ENCODE measurements at places on chromosomes 13 and 19. TPM values are rescaled to one million over a fixed set of nuclear protein-coding genes. Genes with fewer than 3 reads are reported as not detected.

The ATXN8OS gene
- total RNA-seq, result not detected

The ZNF724 gene
- total RNA-seq, result 4.2 TPM

The FAM83E gene
- 3.1 TPM for total RNA-seq

The PCCA gene
- 7.5 TPM for total RNA-seq

The TMPRSS9 gene
- not detected for total RNA-seq

The ZNF490 gene
- 5.1 TPM for total RNA-seq

The FXYD5 gene
- 426 TPM for total RNA-seq

The TSSK6 gene
- 3.7 TPM for total RNA-seq

The TMC4 gene
- not detected for total RNA-seq

The CTXN1 gene
- not detected for total RNA-seq

The TMIGD2 gene
- 18.7 TPM for total RNA-seq

The IZUMO2 gene
- total RNA-seq, result not detected

The JSRP1 gene
- 0.92 TPM for total RNA-seq

The S1PR2 gene
- total RNA-seq, result 13.3 TPM

The LILRA5 gene
- total RNA-seq, result 0.44 TPM

The NHLRC3 gene
- 9.3 TPM for total RNA-seq

Measured in CD8-positive, alpha-beta T cell (primary cell).